ENCODE measurements at places on chromosomes 5 and 9. TPM values are rescaled to one million over a fixed set of nuclear protein-coding genes. Genes with fewer than 3 reads are reported as not detected.

DNA sequence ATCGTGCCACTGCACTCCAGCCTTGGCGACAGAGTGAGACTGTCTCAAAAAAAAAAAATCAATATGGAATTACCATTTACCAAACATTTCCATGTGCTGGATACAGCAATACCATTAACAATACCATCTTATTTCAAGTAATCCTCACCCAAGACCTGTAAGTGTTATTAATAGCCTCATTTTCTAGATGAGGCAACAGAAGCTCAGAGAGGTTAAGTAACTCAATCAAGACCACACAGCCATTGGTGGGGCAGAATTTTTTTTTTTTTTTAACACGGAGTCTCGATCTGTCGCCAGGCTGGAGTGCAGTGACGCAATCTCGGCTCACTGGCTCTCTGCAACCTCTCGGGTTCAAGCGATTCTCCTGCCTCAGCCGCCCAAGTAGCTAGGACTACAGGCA, 3.6 kb upstream of the FIBCD1 start:
- DNase-seq, result no peak

The FYB1 gene
- 10.9 TPM for total RNA-seq

GRCh38 chr5:82387819-82388166, 109.6 kb upstream of the RPS23 start:
- no peak for DNase-seq

GRCh38 chr9:90880669-90881068, 79.0 kb downstream of the SYK start:
- no peak for DNase-seq

DNA sequence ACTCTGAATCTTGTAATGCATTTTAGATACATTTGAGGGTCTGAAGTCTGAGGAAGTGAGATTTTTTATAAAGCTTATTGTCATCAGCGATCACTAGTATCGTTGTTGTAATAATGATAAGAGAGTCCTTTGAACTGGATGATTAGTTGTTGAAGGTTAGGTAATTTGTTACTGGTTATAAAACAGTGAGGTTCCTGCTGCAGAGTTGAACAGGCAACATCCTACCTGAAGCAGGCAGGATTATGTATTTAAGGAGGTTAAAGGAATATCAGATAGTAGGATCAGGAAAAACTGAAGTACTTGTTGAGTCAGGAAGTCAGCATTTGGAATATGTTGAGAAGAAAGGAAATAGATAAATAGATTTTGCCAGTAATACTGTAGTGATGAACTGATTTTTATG, 106.7 kb downstream of the VPS13A start:
- no peak for DNase-seq

The SNCAIP gene
- total RNA-seq, result 22.2 TPM

The SHOC1 gene
- total RNA-seq, result not detected
